ENCODE measurements at places on chromosomes 6 and 20.
A peak's percentile ranks its signal among the peaks of the same experiment; 100 is the strongest.

DNA sequence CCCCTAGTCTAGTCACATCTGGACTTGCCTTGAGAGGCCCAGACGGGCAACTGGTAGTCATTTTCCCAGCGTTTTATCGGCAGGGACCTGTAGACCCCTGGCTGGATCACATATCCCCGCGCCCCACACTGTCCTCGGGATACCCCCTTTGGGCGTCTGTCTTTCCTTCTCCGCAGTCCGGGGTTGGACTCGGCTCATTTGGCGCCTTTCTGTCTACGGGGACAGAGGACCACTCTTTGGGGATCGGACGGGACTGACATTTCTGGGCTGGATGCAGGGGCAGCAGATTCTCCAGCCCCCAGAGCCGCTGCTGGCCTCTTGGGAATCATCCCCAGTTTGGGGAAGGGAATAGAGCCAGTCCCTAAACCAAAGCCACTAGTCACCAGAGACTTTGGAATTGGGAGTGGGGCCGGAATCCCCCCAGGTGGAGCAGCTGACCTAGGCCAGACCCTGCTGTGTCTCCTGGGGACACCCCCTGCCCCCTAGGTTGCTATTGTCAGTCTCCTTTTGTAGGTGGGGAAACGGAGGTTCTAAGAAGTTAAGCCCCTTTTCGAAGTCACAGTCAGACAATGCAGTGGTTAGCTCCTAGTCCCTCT, 734 bp downstream of the FAM110A start:
- no peak for DNase-seq

DNA sequence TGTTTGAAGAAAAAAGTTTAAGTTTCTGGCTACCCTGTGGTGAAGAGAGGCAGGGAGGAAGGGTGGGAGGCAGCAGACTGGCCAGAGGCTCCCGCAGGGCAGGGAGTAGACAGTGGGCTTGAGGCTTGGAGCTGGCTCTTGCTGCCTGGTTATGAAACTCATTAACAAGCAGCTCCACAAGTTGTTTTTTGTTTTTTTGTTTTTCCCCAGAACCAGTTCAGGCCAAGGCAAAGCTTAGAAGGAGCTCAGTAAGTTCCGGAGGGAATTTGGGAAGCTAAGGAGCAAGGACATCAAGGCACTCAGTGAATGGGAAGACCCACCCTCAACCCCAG, 4.0 kb downstream of the DLL1 start:
- DNase-seq, result no peak

- no peak for DNase-seq
Measured at GRCh38 chr20:59333951-59334350, 33.5 kb downstream of the EDN3 start.

- DNase-seq, result no peak
Measured at GRCh38 chr6:141467881-141468280, 664.8 kb upstream of the GJE1 start.

GRCh38 chr6:29816030-29816429, 11.6 kb upstream of the HLA-G start:
- DNase-seq, result no peak

GRCh38 chr6:134245041-134245440, 72.9 kb downstream of the SGK1 start:
- DNase-seq, result peak; percentile 30

- no peak for DNase-seq
Measured at GRCh38 chr20:62804627-62805154, at the start of gene OGFR. OGFR (plus strand) TSS chr20:62804835; CDS start chr20:62804860, 25 bp downstream.

GRCh38 chr6:169807229-169807628, 55.8 kb downstream of the ERMARD start:
- no peak for DNase-seq

- no peak for DNase-seq
Measured at GRCh38 chr6:53322188-53323029, 26.3 kb downstream of the ELOVL5 start.

Data from fibroblast of skin of left quadriceps (primary cell).